Hypothalamus (tissue), 51 donors: ENCODE measurements at places on chromosomes 5 and 9.

- DNase-seq = no peak
Observed at GRCh38 chr5:150576449-150576949, 64.0 kb upstream of the SYNPO start.

DNA sequence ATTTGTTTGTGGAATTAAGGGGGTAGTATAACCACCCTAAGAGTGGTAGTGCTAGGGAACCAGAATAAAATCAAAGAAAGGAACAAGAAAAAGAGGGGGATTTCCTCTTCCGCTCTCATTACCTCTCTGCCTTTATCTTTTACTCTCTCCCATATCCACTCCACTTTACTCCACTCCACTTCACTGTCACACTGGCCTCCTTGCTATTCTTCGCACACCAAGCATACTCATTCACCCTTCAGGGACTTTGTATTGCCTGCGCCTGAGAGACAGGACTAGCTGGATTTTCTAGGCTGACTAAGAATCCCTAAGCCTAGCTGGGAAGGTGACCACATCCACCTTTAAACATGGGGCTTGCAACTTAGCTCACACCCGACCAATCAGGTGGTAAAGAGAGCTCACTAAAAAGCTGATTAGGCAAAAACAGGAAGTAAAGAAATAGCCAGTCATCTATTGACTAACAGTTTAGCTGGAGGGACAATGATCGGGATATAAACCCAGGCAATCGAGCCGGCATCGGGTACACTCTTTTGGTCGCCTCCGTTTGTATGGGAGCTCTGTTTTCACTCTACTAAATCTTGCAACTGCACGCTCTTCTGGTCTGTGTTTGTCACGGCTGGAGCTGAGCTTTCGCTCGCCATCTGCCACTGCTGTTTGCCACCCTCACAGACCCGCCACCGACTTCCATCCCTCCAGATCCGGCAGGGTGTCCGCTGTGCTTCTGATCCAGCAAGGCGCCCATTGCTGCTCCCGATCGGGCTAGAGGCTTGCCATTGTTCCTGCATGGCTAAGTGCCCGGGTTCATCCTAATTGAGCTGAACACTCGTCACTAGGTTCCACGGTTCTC, 121.8 kb downstream of the FAM170A start:
- DNase-seq = no peak

DNA sequence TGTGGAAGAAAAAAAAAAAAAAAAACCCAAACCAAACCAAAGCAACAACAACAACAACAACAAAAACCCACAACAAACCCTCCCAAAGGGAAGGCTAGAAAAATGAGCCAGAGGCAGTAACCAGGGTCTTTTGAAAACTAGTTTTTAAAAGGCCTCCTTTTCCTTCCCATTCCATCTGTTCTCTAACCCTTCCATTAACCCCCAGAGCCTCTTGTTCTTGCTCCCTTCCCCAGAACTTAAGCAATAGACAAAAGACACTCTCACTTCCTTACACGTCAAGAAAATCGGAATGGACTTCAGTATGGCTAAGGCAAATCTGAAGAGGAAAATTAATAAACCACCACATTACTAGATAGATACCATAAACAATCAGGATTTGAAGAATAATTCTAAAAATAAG, 292.8 kb downstream of the ARL15 start:
- no peak for DNase-seq

- peak; percentile 81 for DNase-seq
Observed at GRCh38 chr5:72179028-72179815, 71.9 kb downstream of the MAP1B start.

DNA sequence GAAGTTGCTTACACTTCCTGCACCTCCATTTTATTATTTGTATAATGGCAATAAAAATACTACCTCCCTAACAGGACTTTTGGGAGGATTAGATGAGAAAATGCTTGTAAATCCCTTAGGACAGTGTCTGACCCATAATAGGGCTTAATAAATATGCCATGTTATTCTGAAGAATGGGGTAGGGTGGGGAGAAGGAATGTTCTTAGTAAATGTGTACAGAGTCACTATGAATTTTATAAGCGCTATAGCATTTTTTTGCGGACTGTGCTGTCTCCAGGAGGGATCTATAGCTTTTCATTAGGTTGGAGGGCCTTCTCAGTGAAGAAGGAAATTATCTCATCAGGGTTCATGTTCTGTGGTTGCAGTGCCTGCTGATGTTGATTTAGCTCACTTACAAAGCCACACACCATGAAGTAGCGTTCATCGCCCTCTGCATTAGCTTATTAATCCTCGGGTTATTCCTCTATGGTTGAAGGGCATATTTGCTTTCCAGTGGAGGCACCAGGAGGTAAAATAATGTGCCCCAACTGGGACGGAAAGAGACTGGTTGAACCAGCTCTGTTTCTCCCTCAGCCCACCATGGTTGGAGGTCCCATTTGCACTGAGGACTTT, 497.1 kb downstream of the ARHGEF28 start:
- DNase-seq = no peak

- no peak for DNase-seq
Observed at GRCh38 chr5:64680289-64680688, 10.0 kb upstream of the SHISAL2B start.

DNA sequence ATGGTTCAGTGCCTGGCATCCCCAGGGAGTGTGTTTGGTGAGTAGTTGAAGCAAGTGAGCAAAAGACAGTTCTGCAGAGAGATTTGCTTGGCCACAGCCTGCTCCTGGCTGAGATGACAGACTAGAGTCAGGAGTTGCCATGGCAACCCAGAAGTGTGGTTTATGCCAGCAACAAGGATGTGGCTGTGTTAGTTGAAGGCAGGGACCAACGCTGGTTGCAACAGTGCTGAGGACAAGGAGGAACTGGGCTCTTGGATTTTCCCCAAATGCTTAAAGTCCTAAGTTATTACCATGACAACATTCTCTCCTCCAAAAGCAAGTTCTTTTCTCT, 2.7 kb downstream of the NXNL2 start:
- DNase-seq = peak; percentile 40

GRCh38 chr5:135241536-135241935, 157.5 kb downstream of the MACROH2A1 start:
- no peak for DNase-seq

- no peak for DNase-seq
Observed at GRCh38 chr9:28134446-28134976, 561.2 kb upstream of the C9orf72 start.

DNA sequence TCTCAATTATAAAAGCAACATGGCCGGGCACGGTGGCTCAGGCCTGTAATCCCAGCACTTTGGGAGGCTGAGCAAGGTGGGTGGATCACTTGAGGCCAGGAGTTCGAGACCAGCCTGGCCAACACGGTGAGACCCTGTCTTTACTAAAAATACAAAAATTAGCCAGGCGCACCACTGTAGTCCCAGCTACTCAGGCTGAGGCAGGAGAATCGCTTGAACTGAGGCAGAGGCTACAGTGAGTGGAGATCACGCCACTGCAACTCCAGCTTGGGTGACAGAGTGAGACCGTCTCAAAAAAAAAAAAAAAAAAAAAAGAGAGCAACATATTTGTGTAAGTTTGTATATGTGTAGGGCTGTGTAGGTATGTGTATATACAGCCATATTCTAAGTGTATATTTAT, 7.5 kb downstream of the RPS6 start:
- no peak for DNase-seq

DNA sequence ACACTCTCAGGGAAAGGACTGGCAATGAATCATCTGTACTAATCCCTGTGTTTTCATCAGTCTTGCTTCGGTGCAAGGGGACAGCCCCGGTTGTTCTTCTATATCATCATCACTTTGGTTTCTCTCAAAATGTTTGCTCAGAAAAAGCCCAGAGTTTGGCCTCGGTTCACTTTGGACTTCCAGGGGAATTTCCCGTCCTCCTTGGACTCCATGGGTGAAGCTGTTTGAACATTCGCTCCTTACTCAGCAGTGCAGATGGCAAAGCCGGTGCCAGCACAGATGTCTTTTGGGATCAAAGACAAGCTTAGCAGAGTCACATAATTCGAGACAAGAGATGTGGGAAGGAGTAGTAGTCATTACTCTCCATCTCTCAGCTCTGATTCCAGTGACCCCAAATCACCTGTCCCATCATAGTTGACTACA, 69.8 kb upstream of the TNFSF8 start:
- DNase-seq = no peak

DNA sequence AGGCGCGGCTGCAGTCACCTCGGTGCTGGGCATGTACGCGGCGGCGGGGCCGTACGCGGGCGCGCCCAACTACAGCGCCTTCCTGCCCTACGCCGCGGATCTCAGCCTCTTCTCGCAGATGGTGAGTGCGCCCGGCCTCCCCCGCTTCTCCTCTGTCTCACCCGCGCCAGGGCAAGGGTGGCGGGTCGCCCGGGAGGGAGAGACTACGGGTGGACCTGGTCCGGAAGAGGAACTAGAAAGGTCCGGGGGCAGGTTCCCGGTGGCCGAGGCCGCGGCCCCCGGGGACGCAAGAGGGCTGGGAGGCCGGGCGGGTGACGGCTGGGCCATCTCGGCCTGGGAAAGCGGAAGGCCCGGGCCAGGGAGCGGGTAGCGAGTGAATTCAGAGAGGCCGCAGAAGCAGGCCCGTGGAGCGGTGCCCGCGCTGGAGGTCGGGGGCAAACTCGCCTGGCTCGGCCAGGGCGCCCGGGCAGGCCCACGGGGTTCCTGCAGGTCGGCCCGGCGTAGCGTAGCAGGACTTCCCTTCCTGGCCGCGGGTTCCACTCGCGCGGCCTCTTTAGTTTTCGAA, 711 bp downstream of the IRX1 start:
- no peak for DNase-seq

GRCh38 chr9:110640736-110641135, 27.9 kb upstream of the MUSK start:
- DNase-seq = no peak

DNA sequence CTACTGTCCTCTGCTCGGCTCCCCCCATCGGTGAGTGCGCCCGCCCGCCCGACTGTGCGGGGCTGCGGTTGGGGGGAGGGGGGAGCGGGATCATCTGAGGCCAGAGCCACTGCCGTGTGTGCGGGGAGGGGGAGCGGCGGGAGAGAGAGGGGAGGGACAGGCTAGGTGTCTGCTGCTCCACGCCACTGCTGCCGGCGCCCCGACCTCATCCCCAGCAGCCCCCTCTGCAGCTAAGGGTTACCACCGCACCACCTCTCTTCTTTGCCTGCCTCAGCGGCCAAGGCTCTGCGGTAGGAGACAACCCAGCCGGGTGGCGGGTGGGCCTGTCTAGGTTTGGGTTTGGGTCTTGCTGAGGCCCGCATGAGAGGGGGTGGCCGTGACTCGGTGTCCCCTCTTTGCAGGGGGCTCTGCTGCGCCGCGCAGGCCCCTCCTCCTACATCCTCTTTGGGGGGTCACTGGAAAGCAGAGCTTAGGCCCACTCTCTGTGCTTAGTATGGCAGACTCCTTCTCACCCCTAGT, 670 bp upstream of the PURA start:
- DNase-seq = peak; percentile 43

GRCh38 chr9:83935276-83935935, 14.2 kb upstream of the KIF27 start:
- DNase-seq = no peak

GRCh38 chr5:1634337-1634661, 110.5 kb upstream of the LPCAT1 start:
- no peak for DNase-seq

- no peak for DNase-seq
Observed at GRCh38 chr5:77935506-77936364, 159.6 kb upstream of the TBCA start.

DNA sequence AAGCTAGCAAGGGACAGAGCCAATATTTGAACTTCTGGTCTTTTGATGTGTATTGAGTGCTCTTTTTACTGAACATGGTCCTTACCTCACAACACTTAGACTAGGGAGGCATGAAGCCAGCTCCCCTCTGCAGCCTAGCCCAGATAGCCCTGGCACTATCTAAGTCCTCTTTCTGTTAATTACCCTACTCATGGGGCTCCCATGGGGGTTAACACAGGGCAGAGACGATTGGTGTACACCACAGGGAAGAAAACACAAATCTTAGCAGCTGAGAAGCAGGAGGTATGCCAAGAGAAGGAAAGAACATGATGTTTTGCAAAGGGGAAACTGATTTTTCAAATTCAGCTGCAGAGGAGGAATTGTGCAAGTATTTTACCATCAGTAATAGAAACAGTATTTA, 383.8 kb downstream of the TMEM232 start:
- DNase-seq = no peak

DNA sequence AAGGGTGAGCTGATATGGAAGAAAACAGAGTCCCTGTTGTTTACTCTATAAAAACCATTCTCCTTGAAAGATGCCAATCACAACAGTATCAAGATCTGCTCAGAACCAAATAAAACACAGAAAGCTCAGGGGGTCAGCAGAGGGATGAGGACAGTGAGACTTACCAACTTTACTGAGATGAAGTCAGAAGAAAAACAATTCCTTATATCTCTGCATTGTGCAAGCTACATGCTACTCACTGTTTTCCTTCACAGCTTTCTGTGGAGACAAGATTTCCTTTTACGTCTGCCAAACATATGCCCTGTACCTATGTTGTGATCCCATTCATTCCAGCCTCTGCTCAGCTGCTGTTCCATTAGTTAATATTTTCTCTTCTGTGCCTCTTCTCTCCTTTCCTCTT, 185.6 kb downstream of the TSSK1B start:
- no peak for DNase-seq

DNA sequence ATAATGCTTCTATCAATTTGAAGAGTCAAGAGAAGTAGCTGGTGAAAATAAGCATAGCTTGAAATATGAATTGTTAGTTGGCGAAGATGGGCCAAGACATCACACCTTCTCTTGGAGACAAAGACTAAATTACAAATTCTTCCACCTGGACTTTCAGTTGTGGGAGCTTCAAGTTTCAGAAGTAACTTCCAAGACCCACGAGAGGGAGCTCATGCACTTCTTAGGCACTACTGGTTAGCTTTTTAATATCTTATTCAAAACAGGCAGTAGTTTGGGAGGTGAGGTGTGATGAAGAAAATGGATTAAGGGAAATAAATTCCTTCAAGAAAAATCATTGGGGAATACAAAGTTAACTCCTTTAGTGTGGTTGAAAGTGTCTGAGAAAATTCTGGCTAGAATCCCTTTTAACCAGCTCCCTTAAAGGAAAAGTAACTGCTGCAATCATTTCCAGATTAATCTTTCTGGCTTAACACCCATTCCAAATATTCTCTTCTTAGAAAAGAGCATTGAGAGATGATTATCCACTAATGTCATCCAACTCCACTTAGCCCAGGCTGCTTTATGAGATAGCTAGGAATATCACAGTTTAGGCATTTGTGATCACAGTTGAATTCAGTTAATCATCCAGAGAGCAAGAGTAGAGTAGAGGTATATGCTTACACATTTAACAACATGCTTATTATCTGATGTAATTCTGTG, 139.5 kb upstream of the DMRTA1 start:
- no peak for DNase-seq
